Frontal cortex (tissue), 4 donors: ENCODE measurements at places on chromosomes 7 and 10. TPM values are rescaled to one million over a fixed set of nuclear protein-coding genes. Genes with fewer than 3 reads are reported as not detected.

GRCh38 chr7:129083525-129083924 lies 28.6 kb upstream of the TNPO3 start:
- no peak for DNase-seq

- no peak for DNase-seq
Observed at GRCh38 chr7:51035716-51036115, 253.0 kb upstream of the GRB10 start.

GRCh38 chr10:103479135-103479534 lies at the start of gene CALHM3:
CALHM3 (minus strand) TSS chr10:103479240; CDS start chr10:103479032, 208 bp downstream.
- no peak for DNase-seq

GRCh38 chr10:124624466-124624865 lies 119.7 kb downstream of the FAM53B start:
- DNase-seq, result no peak

DNA sequence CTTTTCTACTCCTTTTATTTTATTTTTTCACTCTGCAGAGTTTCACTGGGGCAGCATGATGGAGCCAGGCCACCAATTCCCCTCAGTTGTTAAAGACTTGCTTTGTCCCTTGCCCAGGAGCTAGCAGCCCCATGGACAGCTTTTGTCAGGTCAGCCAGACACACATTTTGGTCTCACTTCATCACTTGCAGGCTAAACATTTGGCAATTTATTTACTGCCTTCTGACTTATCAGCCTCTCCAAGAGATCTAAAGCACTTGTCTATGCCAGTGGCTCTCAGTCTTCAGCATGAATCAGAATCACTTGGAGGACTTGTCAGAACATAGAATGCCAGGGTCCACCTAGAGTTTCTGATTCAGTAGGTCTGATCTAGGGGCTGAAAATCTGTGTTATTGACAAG lies 66.4 kb upstream of the GDF10 start:
- DNase-seq, result no peak

GRCh38 chr10:128859738-128860386 lies 607.2 kb upstream of the MGMT start:
- no peak for DNase-seq

DNA sequence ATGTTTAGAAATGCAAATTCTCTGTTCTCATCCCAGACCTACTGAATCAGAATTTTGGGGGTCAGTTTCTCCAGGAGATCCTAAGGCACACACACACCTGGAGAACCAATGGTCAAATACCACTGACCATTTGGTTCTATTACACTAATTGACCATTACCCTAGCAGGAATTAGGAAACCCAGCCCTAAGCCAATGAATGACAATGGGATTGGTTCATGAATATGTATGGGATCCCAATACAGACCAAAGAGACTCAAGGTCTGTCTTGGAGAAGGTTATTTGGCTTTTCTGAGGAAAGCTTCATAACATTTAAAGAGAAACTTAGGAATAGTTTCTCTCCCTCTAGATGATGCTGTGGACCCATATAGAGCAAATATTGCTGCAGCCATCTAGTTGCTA lies 317.0 kb downstream of the BMPER start:
- DNase-seq, result no peak

SLC26A5 gene
- total RNA-seq, result not detected
